Vagina (tissue), 2 donors: ENCODE measurements at places on chromosomes 11 and 22.

DNA sequence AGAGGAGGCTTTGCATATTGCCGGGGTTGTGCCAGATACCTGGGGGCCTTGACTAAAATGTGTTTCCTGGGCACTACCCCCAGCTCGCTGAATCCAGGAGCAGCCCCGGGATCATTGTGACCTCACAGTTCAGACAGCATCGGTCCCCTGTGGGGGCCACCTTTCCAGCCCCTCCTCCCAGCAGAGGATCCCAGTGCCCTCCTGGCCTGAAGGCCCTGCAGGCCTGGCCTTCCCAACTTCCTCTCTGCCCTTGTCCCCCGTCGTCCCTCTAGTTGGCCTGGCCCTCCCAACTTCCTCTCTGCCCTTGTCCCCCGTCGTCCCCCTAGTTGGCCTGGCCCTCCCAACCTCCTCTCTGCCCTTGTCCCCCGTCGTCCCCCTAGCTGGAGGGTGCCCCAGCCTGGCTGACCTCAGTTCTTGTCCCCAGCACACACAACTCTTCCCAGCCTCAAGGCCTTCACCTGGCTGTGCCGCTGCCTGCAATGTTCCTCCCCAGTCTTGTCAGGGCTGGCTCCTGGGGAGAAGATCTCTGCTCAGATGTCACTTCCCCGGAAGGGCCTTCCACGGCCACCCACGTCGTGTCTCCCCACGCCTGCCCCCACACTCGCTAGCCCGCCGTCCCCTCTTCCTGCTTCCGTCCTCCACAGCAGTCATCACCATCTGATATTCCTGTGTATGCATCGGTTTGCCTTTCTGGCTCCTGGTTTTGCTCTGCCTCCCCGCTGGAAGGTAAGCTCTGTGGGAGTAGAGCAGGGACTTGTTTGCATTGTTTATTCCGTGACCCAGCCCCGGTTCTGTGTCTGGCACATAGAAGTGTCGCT is 12.6 kb upstream of the ANO1 start:
- H3K4me3 ChIP-seq, result no peak overlapping the region
- peaks cover 22% of the 10 kb centered on the region for H3K4me1 ChIP-seq
- DNase-seq, result peak; percentile 93
- no peaks in the 10 kb centered on the region for H3K36me3 ChIP-seq

DNA sequence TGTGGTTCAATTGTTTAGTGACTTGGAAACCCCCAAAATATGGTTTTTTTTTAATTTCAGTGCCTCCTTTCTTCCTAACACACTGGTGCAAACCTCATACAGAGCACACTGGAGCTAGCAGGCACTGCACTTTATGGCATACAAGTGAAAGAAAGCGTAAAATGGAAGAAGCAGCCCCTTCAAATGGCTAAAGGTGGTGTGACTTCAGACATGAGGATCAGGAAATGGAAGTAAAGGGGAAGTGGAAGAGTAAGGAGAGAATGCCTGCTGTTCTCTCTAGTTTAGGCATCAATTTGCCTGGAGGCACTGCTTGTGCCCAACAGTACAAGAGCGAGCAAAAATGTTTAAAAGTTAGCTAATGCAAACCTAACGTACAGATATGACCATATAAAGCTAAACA is 5.7 kb downstream of the RSF1 start:
- H3K27ac ChIP-seq, result no peak overlapping the region
- peaks cover 25% of the 10 kb centered on the region for H3K4me1 ChIP-seq
- no peak overlapping the region for H3K4me3 ChIP-seq
- no peak for DNase-seq
- H3K36me3 ChIP-seq, result no peaks in the 10 kb centered on the region

DNA sequence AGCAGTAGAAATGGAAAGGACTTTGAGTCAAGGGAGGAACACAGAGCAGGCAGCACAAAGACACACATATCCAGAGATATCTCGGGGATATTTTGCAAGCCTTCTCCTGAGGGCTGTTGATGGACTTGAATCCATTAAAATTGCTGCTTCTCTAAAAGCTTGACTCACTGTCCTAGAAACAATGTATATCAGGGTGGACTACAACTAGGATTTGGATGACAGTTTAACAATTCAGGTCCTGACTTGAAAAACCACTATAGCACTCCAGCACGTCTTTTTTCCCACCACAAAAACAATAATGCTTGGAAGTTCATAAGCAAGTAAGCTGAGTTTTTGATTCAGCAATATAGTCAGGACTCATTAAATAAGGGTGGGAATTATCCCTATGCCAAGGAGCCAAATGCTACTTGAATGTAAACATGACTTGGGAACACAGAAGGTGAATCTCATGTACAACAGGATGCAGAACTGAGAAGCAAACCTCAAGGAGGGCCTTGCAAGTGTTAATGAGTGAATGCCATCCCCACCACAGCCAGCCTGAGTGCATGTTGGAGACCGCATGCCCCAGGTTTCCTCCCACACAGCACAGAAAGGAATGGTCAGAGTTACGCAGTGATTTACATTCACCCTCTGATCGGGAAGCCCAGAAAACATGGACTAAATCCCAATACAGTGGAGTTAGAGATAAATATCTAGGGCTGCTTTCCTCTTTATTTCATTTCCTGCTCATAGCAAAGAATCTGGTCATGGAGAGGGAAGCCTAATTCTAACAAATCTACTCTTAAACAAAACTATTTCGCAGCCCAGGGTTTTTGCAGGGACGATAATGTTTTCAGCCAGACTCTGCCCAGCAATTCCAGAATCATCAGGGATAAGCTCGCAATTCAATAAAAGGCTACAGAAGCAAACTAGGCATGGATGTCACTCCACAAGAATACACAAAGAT is 98.4 kb upstream of the OR9G4 start:
- no peak overlapping the region for H3K27ac ChIP-seq
- DNase-seq, result no peak
- no peaks in the 10 kb centered on the region for H3K27me3 ChIP-seq
- H3K36me3 ChIP-seq, result no peaks in the 10 kb centered on the region

- peak overlapping the region; percentile 56 for H3K4me3 ChIP-seq
- H3K27me3 ChIP-seq, result no peaks in the 10 kb centered on the region
- no peaks in the 10 kb centered on the region for H3K36me3 ChIP-seq
- no peak for DNase-seq
Measured at GRCh38 chr11:76209375-76209972, 3.2 kb upstream of the WNT11 start.

- DNase-seq, result peak; percentile 91
- no peaks in the 10 kb centered on the region for H3K27me3 ChIP-seq
Measured at GRCh38 chr11:9264316-9265210, 587 bp downstream of the DENND5A start.

DNA sequence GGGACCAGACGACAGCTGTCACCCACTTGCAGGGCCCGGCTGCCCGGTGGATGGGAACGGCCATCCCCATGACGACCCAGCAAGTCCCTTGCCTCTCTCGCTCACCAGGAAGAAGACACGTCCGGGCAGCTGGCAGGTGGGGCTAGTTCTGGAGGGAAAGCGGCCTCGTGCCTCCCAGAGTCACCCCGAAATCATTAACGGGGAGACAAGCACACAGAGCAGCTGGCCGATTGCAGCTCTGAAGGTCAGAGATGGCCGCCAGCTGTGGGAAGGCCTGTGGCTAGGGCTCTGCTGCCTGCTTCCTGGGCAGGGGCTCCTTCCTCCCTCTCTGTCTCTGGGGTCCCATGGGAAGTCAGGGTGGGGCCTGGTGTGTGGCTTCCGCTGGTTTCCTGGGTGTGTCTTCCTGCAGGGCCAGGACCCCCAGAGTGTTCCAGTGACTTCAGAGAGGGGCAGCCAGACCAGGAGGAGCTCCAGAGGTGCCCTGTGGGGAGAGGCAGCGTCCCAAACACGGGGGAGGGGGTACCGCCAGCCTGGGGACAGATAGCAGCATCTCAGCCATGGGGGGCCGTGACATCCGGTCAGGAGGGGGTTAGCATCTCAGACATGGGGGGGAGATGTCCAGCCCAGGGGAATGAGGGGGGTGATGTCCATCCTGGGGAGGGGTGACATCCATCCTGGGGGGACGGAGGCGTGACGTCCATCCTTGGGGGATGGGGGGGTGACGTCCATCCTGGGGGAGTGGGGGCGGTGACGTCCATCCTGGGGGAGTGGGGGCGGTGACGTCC is 114.9 kb downstream of the KCNQ1 start:
- no peaks in the 10 kb centered on the region for H3K36me3 ChIP-seq
- H3K27me3 ChIP-seq, result no peaks in the 10 kb centered on the region
- no peak overlapping the region for H3K27ac ChIP-seq
- no peaks in the 10 kb centered on the region for H3K4me1 ChIP-seq

DNA sequence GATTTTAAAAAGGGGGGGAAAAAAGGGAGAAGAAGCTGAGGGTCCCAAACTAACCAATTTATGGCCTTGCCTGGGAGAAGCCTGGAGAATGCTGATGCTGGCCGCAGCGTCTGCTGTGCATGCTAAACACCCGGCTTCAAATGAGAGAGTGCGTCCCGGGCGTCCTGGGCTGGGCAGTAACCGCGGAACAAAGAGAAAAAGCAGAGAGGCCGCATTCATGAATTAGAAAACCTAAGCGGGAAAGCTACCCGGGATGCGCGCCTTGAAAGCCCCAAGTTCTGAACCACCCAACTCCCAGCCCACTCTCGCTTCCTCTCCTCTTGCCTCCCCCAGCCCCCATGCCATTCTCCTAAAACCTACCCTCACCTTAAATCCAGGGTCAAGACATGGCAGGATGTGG is 6.5 kb downstream of the MN1 start:
- H3K36me3 ChIP-seq, result no peaks in the 10 kb centered on the region
- DNase-seq, result no peak
- peaks cover 43% of the 10 kb centered on the region for H3K4me1 ChIP-seq
- H3K27ac ChIP-seq, result no peak overlapping the region
- no peaks in the 10 kb centered on the region for H3K27me3 ChIP-seq

GRCh38 chr11:71221821-71222220 is 30.6 kb downstream of the SHANK2 start:
- H3K27me3 ChIP-seq, result no peaks in the 10 kb centered on the region
- no peak overlapping the region for H3K27ac ChIP-seq
- no peak for DNase-seq
- no peaks in the 10 kb centered on the region for H3K4me1 ChIP-seq
- no peak overlapping the region for H3K4me3 ChIP-seq
- no peaks in the 10 kb centered on the region for H3K36me3 ChIP-seq

GRCh38 chr11:126268361-126268707 is 361 bp downstream of the SRPRA start:
- H3K4me1 ChIP-seq, result peaks cover 21% of the 10 kb centered on the region
- no peaks in the 10 kb centered on the region for H3K36me3 ChIP-seq
- peak overlapping the region; percentile 92 for H3K27ac ChIP-seq
- no peaks in the 10 kb centered on the region for H3K27me3 ChIP-seq

DNA sequence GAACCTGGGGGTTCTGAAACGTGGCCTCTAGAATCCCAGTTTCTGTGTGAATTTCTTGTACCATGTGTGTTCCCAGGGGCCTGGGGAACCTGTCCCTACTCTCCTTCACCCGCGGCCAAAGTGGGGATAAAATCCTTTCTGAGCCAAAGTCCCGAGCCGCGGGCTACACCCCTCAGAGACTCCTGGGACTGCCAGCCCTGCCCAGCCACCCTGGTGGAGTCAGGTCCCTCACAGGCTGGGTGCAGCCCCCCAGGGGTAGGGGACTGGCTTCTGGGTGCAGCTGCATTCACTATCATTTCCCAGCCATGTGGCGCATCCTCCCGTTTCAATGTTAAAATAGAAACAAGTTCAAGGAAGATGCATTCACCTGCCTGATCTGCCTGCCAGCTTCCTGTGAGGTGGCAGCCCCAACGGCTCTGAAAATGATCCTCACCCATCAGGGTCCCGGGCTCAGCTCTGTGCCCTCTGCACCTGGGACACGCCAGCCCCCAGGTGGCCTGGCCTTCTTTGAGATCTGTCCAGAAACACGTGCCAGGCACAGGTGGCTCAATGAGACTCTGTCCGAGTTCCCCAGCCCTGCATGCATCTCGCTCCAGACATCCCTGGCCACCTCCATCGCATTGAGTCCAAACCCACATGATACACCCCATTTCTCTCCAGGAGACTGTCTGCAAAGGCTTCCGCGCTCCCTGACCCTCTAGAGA is 338.8 kb downstream of the CTTN start:
- no peaks in the 10 kb centered on the region for H3K36me3 ChIP-seq
- H3K27ac ChIP-seq, result no peak overlapping the region
- no peak overlapping the region for H3K4me3 ChIP-seq
- no peak for DNase-seq
- H3K27me3 ChIP-seq, result no peaks in the 10 kb centered on the region
- no peaks in the 10 kb centered on the region for H3K4me1 ChIP-seq

- H3K4me1 ChIP-seq, result no peaks in the 10 kb centered on the region
- no peaks in the 10 kb centered on the region for H3K27me3 ChIP-seq
- H3K4me3 ChIP-seq, result no peak overlapping the region
- no peak for DNase-seq
Measured at GRCh38 chr22:43666457-43666856, 145.6 kb downstream of the EFCAB6 start.

GRCh38 chr11:112558691-112559090 is 298.0 kb upstream of the PLET1 start:
- H3K4me1 ChIP-seq, result no peaks in the 10 kb centered on the region
- no peak for DNase-seq
- no peaks in the 10 kb centered on the region for H3K36me3 ChIP-seq
- no peaks in the 10 kb centered on the region for H3K27me3 ChIP-seq
- H3K4me3 ChIP-seq, result no peak overlapping the region
- H3K27ac ChIP-seq, result no peak overlapping the region

GRCh38 chr22:30216710-30217109 is 29.8 kb downstream of the LIF start:
- no peak overlapping the region for H3K27ac ChIP-seq
- no peaks in the 10 kb centered on the region for H3K36me3 ChIP-seq
- no peak for DNase-seq

DNA sequence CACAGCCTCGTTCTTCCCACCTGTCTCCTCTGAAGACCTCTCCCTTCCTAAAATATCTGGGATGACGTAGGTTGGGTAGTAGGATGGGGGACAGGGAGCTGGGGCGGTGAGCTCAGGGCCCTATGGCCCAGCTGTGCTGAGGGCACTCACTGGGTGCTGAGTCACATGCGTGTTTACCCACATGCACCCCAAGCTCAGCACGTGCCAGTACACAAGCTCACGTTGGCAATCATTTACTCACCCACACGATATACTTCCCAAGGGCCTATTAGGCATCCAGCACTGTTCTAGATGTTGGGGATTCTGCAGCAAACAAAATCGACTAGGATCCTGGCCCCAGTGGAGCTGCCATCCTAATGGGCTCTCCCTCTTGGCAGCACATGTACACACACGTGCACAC is 28.7 kb downstream of the ARAP1 start:
- peak overlapping the region; percentile 88 for H3K27ac ChIP-seq
- H3K36me3 ChIP-seq, result no peaks in the 10 kb centered on the region
- H3K4me3 ChIP-seq, result no peak overlapping the region
- no peaks in the 10 kb centered on the region for H3K27me3 ChIP-seq
- DNase-seq, result no peak

DNA sequence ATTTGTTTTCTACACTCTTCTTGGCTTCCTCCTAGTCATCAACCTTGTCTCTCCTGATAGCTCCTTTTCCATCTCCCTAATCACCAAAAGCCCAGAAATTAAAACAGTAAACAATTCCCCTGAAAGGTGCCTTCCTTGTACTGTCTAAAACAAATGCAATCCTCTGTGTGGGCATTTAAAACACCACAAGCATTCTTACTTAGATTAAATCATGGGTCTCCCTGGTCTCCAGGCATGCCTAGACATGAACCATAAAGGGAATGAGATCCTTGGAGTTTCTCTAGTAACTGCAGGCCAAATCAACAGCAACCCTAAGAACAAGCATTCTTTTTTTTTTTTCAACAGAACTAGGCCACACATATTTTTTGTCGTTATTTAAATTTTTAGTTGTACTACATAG is 1.9 kb downstream of the BTG4 start:
- peaks cover 12% of the 10 kb centered on the region for H3K4me1 ChIP-seq
- H3K36me3 ChIP-seq, result no peaks in the 10 kb centered on the region
- no peak overlapping the region for H3K4me3 ChIP-seq
- H3K27ac ChIP-seq, result no peak overlapping the region

- H3K36me3 ChIP-seq, result no peaks in the 10 kb centered on the region
- H3K27ac ChIP-seq, result peak overlapping the region; percentile 86
- peaks cover 20% of the 10 kb centered on the region for H3K4me1 ChIP-seq
- H3K27me3 ChIP-seq, result no peaks in the 10 kb centered on the region
- DNase-seq, result no peak
Measured at GRCh38 chr22:38657045-38657909, 839 bp downstream of the CBY1 start.
